ENCODE measurements at places on chromosomes 6 and 20.
A peak's percentile ranks its signal among the peaks of the same experiment; 100 is the strongest.

GRCh38 chr20:48451401-48451800 is 376.4 kb downstream of the PREX1 start:
- DNase-seq, result no peak

DNA sequence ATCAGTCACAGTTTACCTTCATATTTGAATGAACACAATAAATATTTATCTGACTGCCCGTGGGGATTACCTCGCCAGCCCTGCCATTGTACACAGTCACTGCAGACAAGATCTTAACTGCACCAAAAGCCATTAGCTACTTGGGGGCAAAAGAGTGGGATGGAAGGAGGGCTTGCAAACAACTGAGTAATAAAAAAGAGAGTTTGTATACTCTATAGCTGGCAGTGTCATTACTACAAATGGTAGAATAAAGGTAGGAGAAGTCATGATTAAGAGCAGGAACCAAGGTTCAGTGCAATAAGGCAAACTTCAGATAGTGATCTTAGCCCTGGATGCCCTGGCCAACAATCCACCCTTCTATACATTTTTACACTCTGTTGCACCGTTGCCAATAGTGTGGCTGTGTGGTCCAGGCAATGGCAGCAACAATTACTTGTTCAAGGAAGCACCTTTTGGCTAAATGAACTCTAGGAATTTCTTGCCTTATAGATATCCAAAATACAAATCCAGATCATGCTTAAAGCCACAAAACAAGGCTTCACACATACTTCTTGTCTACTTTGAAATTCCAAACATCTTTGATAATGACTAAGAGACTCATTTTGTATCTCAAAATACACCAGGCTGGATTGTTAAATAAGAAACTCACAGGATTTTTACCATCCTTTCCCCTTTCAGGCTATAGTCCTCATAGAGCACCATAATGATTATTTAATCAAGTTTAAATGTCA is 955.4 kb upstream of the ADGRB3 start:
- no peak for DNase-seq

GRCh38 chr6:17737704-17738252 is 31.1 kb upstream of the NUP153 start:
- DNase-seq, result no peak

DNA sequence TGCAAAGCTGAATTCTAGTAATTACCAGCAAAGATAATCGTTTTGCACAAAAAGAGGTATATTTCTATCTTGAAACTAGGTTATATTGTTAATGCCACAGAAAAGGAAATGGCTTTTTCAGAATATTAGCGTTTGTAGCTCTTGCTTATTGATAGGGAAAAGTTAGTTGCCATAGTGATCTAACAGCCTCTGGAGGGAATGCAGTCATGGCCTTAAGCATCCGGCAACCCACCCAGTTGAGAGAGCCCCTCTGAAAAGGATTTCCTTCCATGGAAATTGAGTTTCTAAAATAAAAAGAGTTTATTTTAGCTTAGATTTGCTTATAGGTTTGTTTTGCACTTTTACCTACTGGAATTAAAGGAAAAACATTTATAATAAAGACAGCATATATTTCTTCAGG is 224.5 kb downstream of the BCKDHB start:
- no peak for DNase-seq

DNA sequence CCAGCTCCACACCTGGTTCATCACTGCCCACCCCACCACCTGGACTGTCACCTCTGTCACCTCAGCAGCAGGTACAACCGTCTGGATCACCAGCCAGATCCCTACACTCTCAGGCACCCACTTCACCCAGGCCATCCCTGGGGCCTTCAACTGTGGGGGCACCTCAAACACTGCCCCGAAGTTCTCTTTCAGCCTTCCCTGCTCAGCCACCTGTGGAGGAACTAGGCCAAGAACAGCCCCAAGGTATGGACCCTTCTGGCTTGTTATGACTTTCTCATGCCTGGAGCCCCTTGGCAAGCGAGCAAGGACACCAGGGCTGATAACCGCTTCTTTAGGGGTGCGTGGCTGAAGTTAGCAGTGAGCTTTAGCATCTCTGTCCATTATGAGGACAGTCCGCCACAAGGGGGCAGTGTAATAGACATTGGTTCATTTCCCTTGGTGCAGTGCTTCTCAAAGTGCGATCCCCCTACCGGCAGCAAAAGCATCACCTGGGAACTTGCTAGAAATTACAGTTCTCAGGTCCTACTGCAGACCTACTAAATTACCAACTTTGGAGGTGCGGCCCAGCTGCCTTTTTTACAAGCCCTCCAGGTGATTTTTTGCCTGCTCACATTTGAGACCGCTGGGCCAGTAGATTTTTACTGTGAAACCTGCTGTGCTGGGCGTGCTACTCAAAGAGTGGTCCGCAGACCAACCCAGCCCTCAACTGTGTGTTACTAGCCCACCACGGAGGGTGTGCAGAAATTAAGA is 32.5 kb downstream of the PNPLA1 start:
- peak; percentile 72 for DNase-seq

DNA sequence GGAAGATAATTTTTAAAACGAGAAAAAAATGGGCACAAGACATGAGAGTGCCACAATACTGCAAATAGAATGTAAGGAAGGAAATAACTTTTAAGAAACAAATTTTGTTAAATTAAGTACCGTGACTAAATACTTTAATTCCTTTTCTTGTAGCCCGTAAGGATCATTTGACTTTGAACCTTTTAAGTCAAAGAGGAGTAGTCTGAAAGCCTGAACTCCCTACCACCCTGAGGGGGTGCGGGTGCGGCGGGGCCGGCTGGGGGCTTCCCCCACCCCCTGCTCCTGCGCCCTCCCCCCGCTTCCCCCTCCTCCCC is 231 bp upstream of the PHACTR2 start:
- no peak for DNase-seq

DNA sequence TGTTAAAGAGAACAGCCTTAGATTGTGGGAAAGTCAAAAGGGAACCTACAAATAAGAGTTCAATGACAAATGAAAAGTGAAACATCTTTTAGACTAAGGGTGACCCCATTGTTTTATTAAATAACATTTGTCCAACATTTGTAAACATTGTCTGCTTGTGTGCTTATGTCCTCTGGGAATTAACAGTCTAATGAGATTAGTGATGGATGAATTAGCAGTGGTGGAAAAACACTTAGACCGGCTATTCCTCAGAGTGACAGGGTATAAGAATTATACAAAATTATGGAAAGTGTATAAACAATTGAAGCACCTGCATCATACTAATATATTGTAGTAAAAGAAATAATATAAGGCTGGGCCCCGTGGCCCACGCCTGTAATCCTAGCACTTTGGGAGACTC is 29.3 kb upstream of the HFE start:
- DNase-seq, result no peak

- no peak for DNase-seq
Measured at GRCh38 chr6:139990856-139991465, 616.5 kb upstream of the CITED2 start.

DNA sequence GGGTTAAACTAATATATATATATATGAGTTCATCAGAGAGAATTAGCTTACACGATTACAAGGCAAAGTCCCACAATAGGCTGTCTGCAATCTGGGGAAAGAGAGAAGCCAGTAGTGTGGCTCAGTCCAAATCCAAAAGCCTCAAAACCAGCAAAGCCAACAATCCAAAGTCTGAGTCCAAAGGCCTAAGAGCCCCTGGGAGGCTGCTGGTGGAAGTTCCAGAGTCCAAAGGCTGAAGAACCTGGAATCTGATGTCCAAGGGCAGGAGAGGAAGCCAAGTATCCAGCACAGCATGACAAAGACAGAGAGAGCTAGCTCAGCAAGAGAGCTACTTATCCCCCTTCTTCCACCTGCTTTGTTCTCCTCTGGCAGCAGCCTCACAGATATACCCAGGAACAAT is 274.7 kb upstream of the ID4 start:
- DNase-seq, result no peak

GRCh38 chr20:12051206-12052163 is 133.8 kb downstream of the BTBD3 start:
- DNase-seq, result no peak

- DNase-seq, result no peak
Measured at GRCh38 chr6:998551-998950, 305.6 kb upstream of the EXOC2 start.

- DNase-seq, result no peak
Measured at GRCh38 chr6:56766806-56767178, 124.1 kb upstream of the DST start.

GRCh38 chr20:2806351-2806701 is 5.9 kb upstream of the CPXM1 start:
- no peak for DNase-seq

GRCh38 chr20:61753316-61753942 is 312.3 kb downstream of the TAF4 start:
- DNase-seq, result no peak

DNA sequence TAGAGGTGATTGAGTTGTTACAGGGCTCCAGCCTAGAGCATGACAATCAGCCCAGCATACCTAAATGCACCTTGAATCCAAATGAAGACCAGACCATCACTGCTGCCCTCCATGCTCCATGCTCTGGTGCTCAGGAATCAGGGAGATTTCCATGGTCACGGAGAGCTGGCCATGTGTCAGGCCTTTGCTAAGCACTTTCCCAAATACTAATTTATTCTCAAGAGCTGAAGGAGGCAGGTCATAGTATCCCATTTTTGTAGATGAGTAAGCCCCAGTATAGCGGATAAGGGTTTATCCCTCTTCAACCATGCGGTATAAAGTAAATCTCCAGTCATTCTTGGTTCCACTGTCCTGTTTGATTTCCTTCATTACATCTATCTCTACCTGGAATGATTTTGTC is 240.8 kb downstream of the TFAP2A start:
- DNase-seq, result no peak

All from GDM1 (cell line).